SJCRH30 (cell line): ENCODE measurements at places on chromosomes 4 and X. TPM values are rescaled to one million over a fixed set of nuclear protein-coding genes. Genes with fewer than 3 reads are reported as not detected.

DNA sequence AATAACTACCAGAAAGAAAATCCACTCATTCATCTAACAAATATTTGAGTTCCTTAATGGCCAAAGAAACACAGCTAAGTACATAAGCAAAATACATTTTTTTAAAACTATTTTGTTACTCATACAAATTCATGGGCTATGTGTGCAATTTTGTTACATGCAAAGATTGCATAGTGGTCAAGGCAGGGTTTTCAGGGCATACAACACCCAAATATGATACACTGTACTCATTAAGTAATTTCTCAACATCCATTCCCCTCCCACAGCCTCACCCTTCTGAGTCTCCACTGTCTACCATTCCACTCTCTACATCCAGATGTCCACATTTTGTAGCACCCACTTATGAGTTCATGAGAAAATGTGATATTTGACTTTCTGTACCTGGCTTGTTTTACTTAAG, 58.2 kb downstream of the BRWD3 start:
- no peaks in the 10 kb centered on the region for H3K4me1 ChIP-seq
- H3K27me3 ChIP-seq, result no peaks in the 10 kb centered on the region
- no peak overlapping the region for H3K27ac ChIP-seq
- H3K4me3 ChIP-seq, result no peak overlapping the region

MAGT1 gene
- 60.7 and 72.2 TPM in 2 replicates for total RNA-seq

- peak; percentile 45 for DNase-seq
- no peak overlapping the region for H3K27ac ChIP-seq
- H3K27me3 ChIP-seq, result no peaks in the 10 kb centered on the region
- H3K4me3 ChIP-seq, result no peak overlapping the region
- H3K4me1 ChIP-seq, result peaks cover 15% of the 10 kb centered on the region
- H3K36me3 ChIP-seq, result no peaks in the 10 kb centered on the region
Observed at GRCh38 chrX:13254076-13254785, 65.6 kb downstream of the ATXN3L start.

GRCh38 chr4:104983615-104984179, 163.0 kb upstream of the TET2 start:
- H3K4me3 ChIP-seq, result no peak overlapping the region
- no peak for DNase-seq
- H3K27ac ChIP-seq, result no peak overlapping the region
- H3K36me3 ChIP-seq, result no peaks in the 10 kb centered on the region
- peaks cover 5% of the 10 kb centered on the region for H3K4me1 ChIP-seq

DNA sequence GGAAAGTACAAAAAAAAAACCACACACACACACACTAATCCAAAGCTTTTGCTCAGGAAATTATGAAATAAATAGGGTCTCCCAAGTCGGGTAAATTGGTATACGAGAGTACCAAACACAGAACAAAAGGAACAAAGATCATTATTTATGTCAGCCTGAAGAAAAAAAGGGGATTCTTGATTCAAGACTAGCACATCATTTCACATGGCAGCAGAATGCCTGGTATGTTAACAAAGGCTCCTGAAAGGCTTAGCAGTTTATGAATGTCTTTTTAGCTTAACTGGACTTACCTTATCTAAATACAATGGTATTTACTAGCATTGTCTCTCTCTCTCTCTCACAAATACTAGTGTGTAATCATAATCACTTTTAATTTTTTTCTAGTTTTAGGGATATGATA, 11.3 kb downstream of the RAP2C start:
- H3K4me1 ChIP-seq, result no peaks in the 10 kb centered on the region
- H3K27ac ChIP-seq, result no peak overlapping the region
- H3K36me3 ChIP-seq, result peaks cover 10% of the 10 kb centered on the region
- H3K4me3 ChIP-seq, result no peak overlapping the region
- no peaks in the 10 kb centered on the region for H3K27me3 ChIP-seq

DNA sequence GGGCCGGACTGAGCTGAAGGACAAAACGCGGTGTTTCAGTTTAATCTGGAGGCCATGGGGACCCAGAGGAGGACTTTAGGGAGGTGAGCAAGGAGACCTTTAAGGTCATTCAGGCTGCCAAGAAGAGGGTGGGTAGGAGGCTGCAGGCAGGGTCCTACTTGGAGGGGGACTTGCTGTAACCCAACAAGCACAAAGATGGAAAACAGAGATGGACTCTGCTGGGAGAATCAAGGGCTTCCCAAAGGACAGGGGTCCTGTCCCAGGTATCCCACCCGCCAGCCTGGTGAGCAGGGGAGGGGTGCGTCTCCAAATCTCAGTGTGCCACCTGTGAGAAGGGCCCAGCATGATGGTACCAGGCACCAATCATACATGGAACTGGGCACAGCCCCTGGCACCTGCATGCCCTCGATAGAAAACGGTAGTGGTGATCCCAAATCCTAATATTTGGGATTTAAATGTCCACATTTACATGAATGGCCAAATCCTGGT, 3.9 kb upstream of the HAUS3 start:
- H3K27me3 ChIP-seq, result no peaks in the 10 kb centered on the region
- no peaks in the 10 kb centered on the region for H3K4me1 ChIP-seq
- no peak overlapping the region for H3K4me3 ChIP-seq
- H3K36me3 ChIP-seq, result no peaks in the 10 kb centered on the region
